HCT116 (cell line): ENCODE measurements at places on chromosomes 16 and 17. TPM values are rescaled to one million over a fixed set of nuclear protein-coding genes. Genes with fewer than 3 reads are reported as not detected.
A peak's percentile ranks its signal among the peaks of the same experiment; 100 is the strongest.

The AIPL1 gene
- total RNA-seq = not detected

- H3K27ac ChIP-seq = no peak overlapping the region
- no peak overlapping the region for H3K4me3 ChIP-seq
- peaks cover 10% of the 10 kb centered on the region for H3K36me3 ChIP-seq
- no peak for DNase-seq
These were observed 22.6 kb upstream of the ERN1 start for GRCh38 chr17:64152428-64153125.

DNA sequence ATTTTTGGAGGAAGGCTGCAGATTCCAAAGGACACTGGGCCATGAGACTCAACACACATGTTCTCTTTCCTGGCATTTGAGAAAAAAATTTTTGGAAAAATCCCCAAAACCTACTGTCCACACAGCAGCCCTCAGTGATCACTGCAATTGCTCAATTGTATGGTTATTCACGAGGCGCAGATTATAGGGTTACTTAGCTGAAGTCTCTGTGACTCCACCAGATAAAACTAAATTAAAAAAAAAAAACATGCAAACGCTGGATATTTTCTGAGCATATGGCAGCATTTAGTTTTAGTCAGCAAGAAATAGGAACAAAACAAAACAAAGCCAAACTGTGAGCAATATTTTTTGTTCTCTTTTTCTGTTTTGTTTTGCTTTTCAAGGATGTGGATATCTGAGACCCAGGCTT, 83.8 kb upstream of the FAM20A start:
- no peaks in the 10 kb centered on the region for H3K4me1 ChIP-seq
- H3K36me3 ChIP-seq = no peaks in the 10 kb centered on the region
- no peak overlapping the region for H3K27ac ChIP-seq
- no peak overlapping the region for H3K4me3 ChIP-seq
- no peak for DNase-seq

The PABPN1L gene
- 0.57 TPM for total RNA-seq

The KLHL10 gene
- total RNA-seq = not detected

The SLC35G6 gene
- total RNA-seq = not detected

- peaks cover 8% of the 10 kb centered on the region for H3K4me1 ChIP-seq
- no peaks in the 10 kb centered on the region for H3K36me3 ChIP-seq
- no peaks in the 10 kb centered on the region for H3K27me3 ChIP-seq
These were observed at the start of gene FLCN for GRCh38 chr17:17237026-17237799. Gene FLCN (minus strand): TSS chr17:17237168. CDS start chr17:17228137, 9,031 bp downstream.

GRCh38 chr16:25605381-25605780, 86.4 kb upstream of the HS3ST4 start:
- no peaks in the 10 kb centered on the region; the same call in 1 of the 2 replicates for H3K4me1 ChIP-seq
- no peak overlapping the region for H3K27ac ChIP-seq
- no peak overlapping the region for H3K4me3 ChIP-seq
- DNase-seq = no peak
- H3K27me3 ChIP-seq = no peaks in the 10 kb centered on the region

The GCGR gene
- total RNA-seq = not detected

The ACACA gene
- 161 TPM for total RNA-seq

DNA sequence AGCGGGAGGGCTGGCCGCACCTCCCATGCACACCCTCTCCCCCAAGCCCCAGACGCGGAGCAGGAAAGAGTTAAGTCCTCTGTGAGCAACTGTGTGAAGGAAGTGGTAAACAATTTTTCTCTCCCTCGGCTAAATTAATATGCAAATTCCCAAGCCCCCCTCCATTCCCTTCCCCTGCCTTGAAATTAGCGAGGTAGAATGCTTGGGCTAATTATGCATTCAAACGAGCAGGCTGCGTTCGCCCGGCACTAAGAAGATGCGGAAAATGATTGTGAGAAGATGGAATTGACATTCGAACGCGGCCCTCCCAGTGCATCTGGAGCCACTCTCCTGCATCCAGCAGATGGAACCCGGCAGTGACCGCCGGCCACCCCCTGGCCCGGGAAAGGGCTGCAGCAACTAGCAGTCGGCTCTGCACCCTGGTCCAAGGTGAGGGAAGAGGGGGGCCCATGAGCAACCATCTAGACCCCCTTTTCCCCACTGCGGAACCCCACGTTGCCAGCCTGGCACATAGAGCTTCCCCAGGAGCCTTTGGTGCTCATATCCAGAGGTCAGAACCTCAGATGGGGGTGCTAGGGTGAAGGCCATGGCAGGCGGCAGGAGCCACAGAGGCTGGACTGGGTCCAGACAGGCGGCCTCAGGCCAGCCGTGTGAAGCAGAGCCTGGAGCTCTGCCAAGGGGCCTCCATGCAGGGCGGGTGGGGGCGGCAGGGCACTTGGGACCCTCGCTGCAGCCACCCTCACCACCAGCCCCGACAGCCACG, 49.1 kb upstream of the ACSF3 start:
- no peak overlapping the region for H3K4me3 ChIP-seq
- peaks cover 13% of the 10 kb centered on the region; the same call in 1 of the 2 replicates for H3K27me3 ChIP-seq
- DNase-seq = no peak
- H3K36me3 ChIP-seq = no peaks in the 10 kb centered on the region
- no peaks in the 10 kb centered on the region for H3K4me1 ChIP-seq
- H3K27ac ChIP-seq = no peak overlapping the region

The LLGL2 gene
- 209 TPM for total RNA-seq

The NPIPA2 gene
- 3.1 TPM for total RNA-seq

DNA sequence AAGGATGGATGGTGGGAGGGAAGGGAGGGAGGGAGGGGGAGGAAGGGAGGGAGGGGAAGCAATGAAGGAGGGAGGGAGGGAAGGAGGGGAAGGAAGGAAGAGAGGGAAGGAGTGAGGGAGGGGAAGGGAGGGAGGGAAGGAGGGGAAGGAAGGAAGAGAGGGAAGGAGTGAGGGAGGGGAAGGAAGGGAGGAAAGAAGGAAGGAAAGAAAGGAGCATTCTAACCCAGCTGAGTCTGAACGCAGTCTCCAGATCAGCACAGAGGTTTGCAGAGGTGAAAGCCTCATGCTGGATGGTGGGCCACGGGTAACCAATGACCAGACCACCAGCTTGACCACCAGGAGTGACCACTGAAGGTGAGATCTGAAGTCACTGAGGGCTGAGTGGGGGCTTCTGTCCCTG, 18.6 kb downstream of the CCL17 start:
- H3K36me3 ChIP-seq = peaks cover under 1% of the 10 kb centered on the region; the same call in 1 of the 2 replicates
- no peaks in the 10 kb centered on the region for H3K27me3 ChIP-seq
- no peak for DNase-seq
- peaks cover 9% of the 10 kb centered on the region; the same call in 1 of the 2 replicates for H3K4me1 ChIP-seq
- no peak overlapping the region for H3K27ac ChIP-seq

- DNase-seq = no peak
- no peaks in the 10 kb centered on the region for H3K36me3 ChIP-seq
- peaks cover 11% of the 10 kb centered on the region for H3K4me1 ChIP-seq
- H3K4me3 ChIP-seq = no peak overlapping the region
- no peaks in the 10 kb centered on the region for H3K27me3 ChIP-seq
These were observed 179.5 kb upstream of the CACNG5 start for GRCh38 chr17:66655461-66655860.

The KRT33B gene
- total RNA-seq = not detected

- H3K36me3 ChIP-seq = no peaks in the 10 kb centered on the region
- H3K27ac ChIP-seq = no peak overlapping the region
- H3K27me3 ChIP-seq = peaks cover 42% of the 10 kb centered on the region
- no peak for DNase-seq
- H3K4me1 ChIP-seq = no peaks in the 10 kb centered on the region
- H3K4me3 ChIP-seq = no peak overlapping the region
These were observed 110.6 kb downstream of the GP2 start for GRCh38 chr16:20216591-20217217.

The KRTAP4-12 gene
- not detected for total RNA-seq

The IL32 gene
- 13.7 TPM for total RNA-seq

The SDF2 gene
- total RNA-seq = 41.3 TPM

- H3K27ac ChIP-seq = no peak overlapping the region
- H3K4me1 ChIP-seq = peaks cover 16% of the 10 kb centered on the region
- no peaks in the 10 kb centered on the region for H3K27me3 ChIP-seq
- no peak overlapping the region for H3K4me3 ChIP-seq
These were observed 15.6 kb downstream of the CTRL start for GRCh38 chr16:67915831-67916723.

GRCh38 chr17:16300554-16300953, 52.7 kb downstream of the CENPV start:
- DNase-seq = no peak
- peaks cover 38% of the 10 kb centered on the region for H3K4me1 ChIP-seq
- no peak overlapping the region for H3K27ac ChIP-seq
- no peaks in the 10 kb centered on the region for H3K27me3 ChIP-seq
- H3K4me3 ChIP-seq = no peak overlapping the region

- peaks cover 24% of the 10 kb centered on the region for H3K4me1 ChIP-seq
- no peaks in the 10 kb centered on the region for H3K27me3 ChIP-seq
- H3K27ac ChIP-seq = peak overlapping the region; percentile 38; the same call in 1 of the 2 replicates
- H3K4me3 ChIP-seq = no peak overlapping the region
These were observed 9.2 kb downstream of the NACA2 start for GRCh38 chr17:61581611-61582349.

DNA sequence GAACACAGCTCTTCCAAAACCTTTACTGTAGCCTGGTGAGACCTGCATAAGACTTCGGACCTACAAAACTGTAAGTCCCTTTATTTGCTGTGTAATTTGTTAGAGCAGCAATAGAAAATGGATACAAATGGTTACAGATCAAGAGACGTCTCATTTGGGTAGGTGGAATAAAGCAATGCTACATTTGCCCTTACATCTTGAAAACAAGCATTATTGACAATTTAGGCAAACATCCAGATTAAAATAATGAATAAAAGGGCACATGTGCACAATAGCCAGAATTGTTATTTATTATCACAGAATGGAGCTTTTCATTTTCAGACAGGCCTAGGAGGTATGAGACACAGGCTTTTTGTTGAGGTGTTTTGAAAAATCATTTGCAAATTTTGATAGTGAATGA, 222.2 kb upstream of the CPHXL start:
- no peaks in the 10 kb centered on the region for H3K4me1 ChIP-seq
- no peaks in the 10 kb centered on the region for H3K36me3 ChIP-seq
- no peak overlapping the region for H3K4me3 ChIP-seq
- no peak for DNase-seq

The TEX19 gene
- 2.1 TPM for total RNA-seq

GRCh38 chr16:85833219-85833920, 33.9 kb downstream of the COX4I1 start:
- no peak for DNase-seq
- peaks cover 28% of the 10 kb centered on the region for H3K27me3 ChIP-seq
- H3K4me3 ChIP-seq = no peak overlapping the region
- peak overlapping the region; percentile 14; the same call in 1 of the 2 replicates for H3K27ac ChIP-seq
- no peaks in the 10 kb centered on the region for H3K4me1 ChIP-seq
- no peaks in the 10 kb centered on the region for H3K36me3 ChIP-seq

DNA sequence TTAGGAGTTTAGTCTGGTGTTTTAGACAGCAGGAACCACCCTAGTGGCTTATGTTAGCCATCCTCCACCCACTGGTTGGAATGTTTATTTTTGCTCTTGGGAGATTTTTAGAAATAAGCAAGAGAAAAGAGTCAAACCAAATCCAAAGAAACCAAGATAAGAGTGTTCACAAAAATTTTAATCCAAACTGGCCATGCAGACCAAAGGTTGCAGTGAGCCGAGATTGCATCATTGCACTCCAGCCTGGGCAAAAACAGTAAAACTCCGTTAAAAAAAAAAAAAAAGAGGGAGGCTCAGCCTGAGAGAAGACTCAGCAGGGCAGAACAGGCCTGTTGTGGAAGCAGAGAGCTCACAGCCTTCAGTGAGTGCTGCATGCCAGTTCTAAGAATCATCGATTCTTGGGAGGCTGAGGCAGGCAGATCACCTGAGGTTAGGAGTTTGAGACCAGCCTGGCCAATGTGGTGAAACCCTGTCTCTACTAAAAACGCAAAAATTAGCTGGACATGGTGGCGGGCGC, 12.2 kb upstream of the C16orf54 start:
- H3K27ac ChIP-seq = no peak overlapping the region
- no peaks in the 10 kb centered on the region for H3K4me1 ChIP-seq
- DNase-seq = no peak
- no peaks in the 10 kb centered on the region for H3K27me3 ChIP-seq

The SOX9 gene
- 69.2 TPM for total RNA-seq

- H3K36me3 ChIP-seq = no peaks in the 10 kb centered on the region
- no peaks in the 10 kb centered on the region for H3K4me1 ChIP-seq
- H3K27ac ChIP-seq = no peak overlapping the region
- DNase-seq = no peak
- no peak overlapping the region for H3K4me3 ChIP-seq
These were observed 94.7 kb downstream of the SOX9 start for GRCh38 chr17:72215490-72215889.

The DNAAF1 gene
- total RNA-seq = 0.30 TPM

The CACNG3 gene
- not detected for total RNA-seq

The HS3ST3B1 gene
- 2.4 TPM for total RNA-seq

- H3K27me3 ChIP-seq = no peaks in the 10 kb centered on the region
- peak; percentile 72 for DNase-seq
- no peaks in the 10 kb centered on the region for H3K4me1 ChIP-seq
- H3K27ac ChIP-seq = no peak overlapping the region
- no peaks in the 10 kb centered on the region for H3K36me3 ChIP-seq
These were observed 15.0 kb upstream of the SCIMP start for GRCh38 chr17:5249615-5250014.

GRCh38 chr17:67041531-67041930, 2.8 kb upstream of the CACNG1 start:
- no peak for DNase-seq
- no peak overlapping the region for H3K4me3 ChIP-seq
- H3K27me3 ChIP-seq = 0 out of 2 replicates have a peak, but pooled peaks cover 4% of the 10 kb centered on the region
- H3K36me3 ChIP-seq = no peaks in the 10 kb centered on the region

DNA sequence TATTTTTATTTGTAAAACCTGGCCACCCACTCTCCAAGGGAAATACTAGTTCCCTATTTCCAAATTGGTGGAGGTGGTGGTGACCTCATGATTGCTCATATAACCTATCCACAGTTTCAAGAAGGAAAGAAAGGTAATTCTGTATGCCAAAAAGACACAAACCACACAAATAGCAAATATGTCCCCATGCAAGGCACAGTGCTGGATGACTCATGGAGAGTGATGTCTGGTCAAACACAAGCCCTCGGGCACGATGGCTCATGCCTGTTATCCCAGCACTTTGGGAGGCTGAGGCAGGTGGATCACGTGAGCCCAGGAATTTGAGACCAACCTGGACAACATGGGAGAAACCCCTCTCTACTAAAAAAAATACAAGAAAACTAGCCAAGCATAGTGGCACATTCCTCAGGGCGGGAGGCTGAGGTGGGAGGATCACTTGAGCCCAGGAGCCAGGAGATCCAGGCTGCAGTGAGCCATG, 64.2 kb downstream of the GNA13 start:
- no peak overlapping the region for H3K4me3 ChIP-seq
- H3K27me3 ChIP-seq = no peaks in the 10 kb centered on the region
- peak; percentile 97 for DNase-seq
- no peaks in the 10 kb centered on the region for H3K36me3 ChIP-seq
- peaks cover 24% of the 10 kb centered on the region for H3K4me1 ChIP-seq

DNA sequence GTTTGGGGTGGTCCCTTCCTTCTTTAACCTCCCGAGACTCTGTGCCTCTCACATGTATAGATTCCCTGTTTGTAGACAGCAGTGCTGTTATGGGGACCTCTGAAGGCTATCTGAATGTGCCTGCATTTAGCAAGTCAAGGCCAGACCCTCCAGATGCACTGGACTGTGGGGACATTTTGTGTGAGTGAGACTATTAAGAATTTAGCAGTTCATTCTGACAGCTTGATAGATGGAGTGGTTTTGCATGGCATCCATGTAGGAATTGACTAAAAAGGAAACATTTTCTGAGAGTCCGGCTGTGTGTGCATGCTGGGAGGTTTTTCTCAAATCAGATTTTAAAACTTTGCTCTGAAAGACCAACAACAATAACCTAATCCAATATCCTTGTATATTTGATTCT, 226.3 kb downstream of the MSI2 start:
- no peaks in the 10 kb centered on the region for H3K27me3 ChIP-seq
- H3K4me1 ChIP-seq = no peaks in the 10 kb centered on the region
- no peak for DNase-seq
- H3K36me3 ChIP-seq = no peaks in the 10 kb centered on the region
- no peak overlapping the region for H3K27ac ChIP-seq
